Activated naive CD4-positive, alpha-beta T cell treated with anti-CD3 and anti-CD28 coated beads for 36 hours (primary cell): ENCODE measurements at places on chromosomes 7 and 10. TPM values are rescaled to one million over a fixed set of nuclear protein-coding genes. Genes with fewer than 3 reads are reported as not detected.

DNA sequence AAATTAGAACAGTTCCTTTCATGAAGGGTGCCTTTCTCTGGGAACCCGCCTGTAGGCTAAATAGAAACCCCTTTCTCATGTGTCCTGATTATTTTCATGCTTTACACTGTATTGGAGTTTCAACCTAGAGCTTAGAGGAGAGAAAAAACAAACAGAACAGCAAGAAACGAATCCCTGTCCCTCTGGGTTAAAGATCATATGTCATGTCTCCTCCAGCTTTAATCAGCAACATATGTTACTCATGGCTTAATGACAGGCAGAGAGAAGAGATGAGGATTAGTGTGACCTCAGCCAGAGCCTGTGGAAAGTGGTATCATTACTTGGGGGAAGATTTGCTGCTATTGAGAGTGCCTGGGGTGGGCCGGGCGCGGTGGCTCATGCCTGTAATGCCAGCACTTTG is 32.1 kb downstream of the CRCP start:
- H3K36me3 ChIP-seq: peaks cover 42% of the 10 kb centered on the region
- no peak overlapping the region for H3K4me3 ChIP-seq
- no peak overlapping the region for H3K27ac ChIP-seq
- DNase-seq: no peak
- no peaks in the 10 kb centered on the region for H3K27me3 ChIP-seq

The NEUROD6 gene
- total RNA-seq: not detected

DNA sequence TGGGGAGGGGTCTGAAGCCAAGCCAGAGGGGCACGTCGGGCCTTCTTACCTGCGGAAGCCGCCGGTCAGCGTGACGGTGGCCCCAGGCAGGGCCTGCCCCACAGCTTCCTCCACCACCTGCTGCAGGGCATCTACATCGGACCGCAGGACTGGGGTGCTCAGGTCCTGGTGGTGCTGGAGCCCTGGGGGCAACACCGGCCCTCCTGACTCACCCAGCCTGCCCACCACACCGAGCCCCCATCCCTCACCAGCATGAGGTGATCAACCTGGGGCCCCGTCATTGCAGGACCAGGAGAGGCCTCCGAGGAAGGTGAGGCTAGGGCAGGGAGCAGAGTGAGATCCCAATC is 8.0 kb downstream of the POLM start:
- H3K4me1 ChIP-seq: peaks cover 11% of the 10 kb centered on the region
- no peak overlapping the region for H3K27ac ChIP-seq
- DNase-seq: no peak
- no peak overlapping the region for H3K4me3 ChIP-seq
- no peaks in the 10 kb centered on the region for H3K27me3 ChIP-seq
- peaks cover 32% of the 10 kb centered on the region for H3K36me3 ChIP-seq

GRCh38 chr10:11298116-11298515 is 280.4 kb downstream of the CELF2 start:
- H3K27me3 ChIP-seq: no peaks in the 10 kb centered on the region
- peak overlapping the region; percentile 27 for H3K27ac ChIP-seq
- peaks cover 50% of the 10 kb centered on the region for H3K36me3 ChIP-seq
- H3K4me3 ChIP-seq: no peak overlapping the region

DNA sequence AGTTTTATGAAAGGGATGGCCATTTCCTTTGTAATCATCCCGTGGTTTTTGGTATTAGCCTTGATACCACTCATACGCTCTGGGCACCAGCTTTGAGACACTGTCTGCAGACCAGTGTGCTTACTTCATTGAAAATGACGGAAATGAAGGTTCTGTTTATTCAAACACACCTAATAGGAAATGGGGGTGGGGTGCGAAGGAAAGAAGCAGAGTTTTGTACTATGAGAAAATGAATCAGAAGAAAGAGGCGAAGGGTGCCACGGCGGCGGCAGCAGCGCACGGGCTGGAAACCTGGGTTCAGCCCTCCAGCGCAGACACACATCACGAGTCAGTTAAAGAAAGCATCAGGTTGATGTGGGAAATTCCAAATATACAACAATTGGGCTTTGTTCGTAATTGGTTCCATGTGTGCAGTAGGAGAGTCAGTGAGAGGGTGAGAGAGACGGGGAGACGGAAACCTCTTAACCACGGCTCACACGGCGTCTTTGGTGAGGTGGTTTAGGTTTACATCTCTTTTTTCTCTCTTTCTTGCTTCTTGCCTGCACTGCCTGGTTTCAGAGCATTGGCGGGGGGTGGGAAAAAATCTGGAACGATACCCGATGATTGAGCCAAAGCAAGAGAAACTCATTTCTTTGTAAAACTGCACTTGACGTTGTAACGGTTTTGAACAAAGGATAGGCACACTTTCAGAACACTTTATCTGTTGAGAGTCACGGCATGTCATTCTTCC is 321.2 kb downstream of the FRMD4A start:
- H3K36me3 ChIP-seq: no peaks in the 10 kb centered on the region
- H3K4me1 ChIP-seq: peaks cover 35% of the 10 kb centered on the region
- no peaks in the 10 kb centered on the region for H3K27me3 ChIP-seq
- H3K27ac ChIP-seq: peak overlapping the region; percentile 90

DNA sequence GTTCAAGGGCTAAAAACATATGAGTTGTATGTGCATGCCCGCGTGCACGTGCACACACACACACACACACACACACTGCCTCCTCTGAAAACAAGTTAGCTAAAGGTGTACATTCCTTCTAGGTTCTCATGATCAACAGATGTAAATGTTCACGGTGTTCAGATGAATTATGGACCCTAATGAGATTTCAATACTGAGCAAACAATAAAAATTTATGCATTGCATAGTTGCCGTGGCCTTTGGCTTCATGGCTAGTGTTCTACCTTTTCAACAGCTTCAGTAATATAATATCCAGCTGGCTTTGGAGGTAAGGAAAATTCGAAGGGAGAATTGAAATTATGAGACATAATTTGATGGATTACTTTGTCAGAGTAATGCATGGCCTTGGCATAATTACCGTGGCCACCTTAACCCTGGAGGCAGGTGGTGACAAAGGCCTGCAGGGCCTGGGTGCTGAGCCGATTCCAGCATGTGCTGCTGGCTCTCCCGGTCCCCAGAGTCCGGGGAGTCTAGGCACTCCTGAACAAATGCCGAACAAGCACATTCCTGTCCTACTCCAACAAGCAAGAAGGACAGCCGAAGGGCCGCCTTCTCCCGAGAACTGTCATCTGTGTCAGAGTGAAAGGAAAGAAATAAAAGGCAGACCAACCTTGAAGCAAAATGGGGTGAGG is 166.6 kb upstream of the TCF7L2 start:
- DNase-seq: no peak
- peaks cover 17% of the 10 kb centered on the region for H3K36me3 ChIP-seq
- H3K27me3 ChIP-seq: no peaks in the 10 kb centered on the region
- H3K27ac ChIP-seq: no peak overlapping the region
- no peaks in the 10 kb centered on the region for H3K4me1 ChIP-seq
- no peak overlapping the region for H3K4me3 ChIP-seq

- H3K4me3 ChIP-seq: no peak overlapping the region
- peaks cover 4% of the 10 kb centered on the region for H3K36me3 ChIP-seq
- no peak overlapping the region for H3K27ac ChIP-seq
Observed at GRCh38 chr10:99908512-99908911, 101.2 kb downstream of the DNMBP start.

- peaks cover 23% of the 10 kb centered on the region for H3K4me1 ChIP-seq
- H3K27me3 ChIP-seq: peaks cover 6% of the 10 kb centered on the region
- H3K27ac ChIP-seq: peak overlapping the region; percentile 15
- no peaks in the 10 kb centered on the region for H3K36me3 ChIP-seq
- peak overlapping the region; percentile 60 for H3K4me3 ChIP-seq
Observed at GRCh38 chr7:28178599-28178998, 2.0 kb downstream of the JAZF1 start.

DNA sequence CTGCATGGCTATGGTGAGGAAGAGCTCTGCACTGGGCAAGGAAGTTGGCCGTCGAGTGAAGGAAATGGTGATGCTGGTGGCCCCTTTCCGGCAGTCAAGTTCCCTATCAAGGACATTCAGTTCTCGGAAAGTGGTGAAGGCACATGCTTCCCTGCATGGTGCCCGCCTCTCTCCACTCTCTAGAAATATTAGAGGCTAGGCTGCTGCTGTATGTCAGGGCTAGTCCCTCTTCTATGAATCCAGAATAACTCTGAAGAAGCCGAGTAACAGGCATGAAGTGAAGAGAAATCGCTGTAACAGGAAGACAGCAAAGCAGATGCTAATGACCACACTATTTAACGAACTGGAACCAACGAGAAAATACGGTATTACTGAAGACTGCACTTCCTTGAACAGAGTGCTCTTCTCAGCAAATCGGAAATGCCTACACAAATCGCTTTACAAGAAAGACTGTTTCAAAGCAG is 5.4 kb downstream of the IDI1 start:
- H3K4me3 ChIP-seq: peak overlapping the region; percentile 70
- no peaks in the 10 kb centered on the region for H3K27me3 ChIP-seq
- peak; percentile 37 for DNase-seq
- H3K36me3 ChIP-seq: peaks cover 48% of the 10 kb centered on the region

The UBN2 gene
- total RNA-seq: 10.6 TPM
